CD4-positive, alpha-beta T cell treated with Interleukin-21 for 1 hour (primary cell): ENCODE measurements at places on chromosomes 7 and 10.

DNA sequence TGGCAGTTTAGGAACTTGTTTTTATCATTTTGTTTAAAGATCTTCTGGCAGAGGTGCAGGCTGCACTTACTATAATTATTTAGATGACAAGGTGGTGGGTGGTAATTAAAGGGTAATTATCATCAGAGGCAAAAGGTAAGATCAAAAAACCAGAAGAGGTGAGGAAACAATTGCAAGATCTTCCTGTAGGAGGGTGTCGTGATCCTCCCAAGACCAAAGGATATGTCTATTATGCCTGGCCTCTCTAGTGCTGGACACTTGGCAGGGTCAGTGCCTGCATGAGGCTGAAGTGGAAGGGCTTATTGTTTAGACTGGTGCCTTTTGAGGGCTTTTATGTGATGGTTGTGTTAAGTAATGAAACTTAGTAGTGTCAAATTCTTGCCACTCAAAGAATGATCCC is 1.8 kb upstream of the WAPL start:
- DNase-seq = no peak

DNA sequence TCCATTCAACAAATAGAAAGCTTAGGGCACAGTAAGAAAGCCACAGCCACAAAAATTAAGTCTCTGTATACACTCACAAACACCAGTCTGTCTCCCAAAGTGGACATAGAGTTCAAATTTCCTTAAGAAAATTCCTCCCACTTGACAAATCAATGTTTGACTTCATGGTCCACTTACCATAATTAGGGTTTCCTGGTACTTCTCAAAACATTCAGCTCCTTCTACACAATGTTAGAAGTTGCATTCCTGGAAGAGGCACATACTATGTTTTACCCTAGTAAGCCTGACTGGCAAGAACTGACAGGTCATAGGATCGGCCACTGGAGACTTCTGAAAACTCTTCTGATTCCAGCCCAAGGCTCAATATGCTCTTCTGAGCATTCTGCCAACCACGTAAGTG is 70.5 kb downstream of the CPXM2 start:
- no peak for DNase-seq

- DNase-seq = no peak
Measured at GRCh38 chr7:134831862-134832261, 52.4 kb downstream of the CALD1 start.

GRCh38 chr7:41731493-41732435 is 28.9 kb upstream of the INHBA start:
- DNase-seq = no peak

- DNase-seq = no peak
Measured at GRCh38 chr7:47508389-47509380, 73.2 kb downstream of the TNS3 start.

- DNase-seq = no peak
Measured at GRCh38 chr7:66198956-66199355, 6.2 kb upstream of the TPST1 start.

- DNase-seq = peak; percentile 15
Measured at GRCh38 chr10:78937800-78938694, 130.7 kb upstream of the ZMIZ1 start.

DNA sequence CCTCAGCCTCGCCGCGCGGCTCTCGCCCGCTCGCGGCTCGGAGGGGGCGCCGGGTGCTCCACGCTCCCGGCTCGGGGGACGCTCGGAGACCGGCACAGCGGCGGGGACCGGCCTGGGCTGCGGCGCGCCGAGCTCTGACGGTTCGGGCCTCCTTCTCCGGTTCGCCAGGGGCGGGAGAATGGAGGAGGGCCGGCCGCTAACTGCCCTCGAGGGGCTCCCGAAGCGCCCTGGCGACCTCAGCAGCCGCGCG is 232 bp upstream of the GRID1 start:
- no peak for DNase-seq

- DNase-seq = no peak
Measured at GRCh38 chr7:68684996-68685395, 913.3 kb upstream of the AUTS2 start.

- no peak for DNase-seq
Measured at GRCh38 chr7:151978616-151979015, 22.4 kb downstream of the GALNTL5 start.

DNA sequence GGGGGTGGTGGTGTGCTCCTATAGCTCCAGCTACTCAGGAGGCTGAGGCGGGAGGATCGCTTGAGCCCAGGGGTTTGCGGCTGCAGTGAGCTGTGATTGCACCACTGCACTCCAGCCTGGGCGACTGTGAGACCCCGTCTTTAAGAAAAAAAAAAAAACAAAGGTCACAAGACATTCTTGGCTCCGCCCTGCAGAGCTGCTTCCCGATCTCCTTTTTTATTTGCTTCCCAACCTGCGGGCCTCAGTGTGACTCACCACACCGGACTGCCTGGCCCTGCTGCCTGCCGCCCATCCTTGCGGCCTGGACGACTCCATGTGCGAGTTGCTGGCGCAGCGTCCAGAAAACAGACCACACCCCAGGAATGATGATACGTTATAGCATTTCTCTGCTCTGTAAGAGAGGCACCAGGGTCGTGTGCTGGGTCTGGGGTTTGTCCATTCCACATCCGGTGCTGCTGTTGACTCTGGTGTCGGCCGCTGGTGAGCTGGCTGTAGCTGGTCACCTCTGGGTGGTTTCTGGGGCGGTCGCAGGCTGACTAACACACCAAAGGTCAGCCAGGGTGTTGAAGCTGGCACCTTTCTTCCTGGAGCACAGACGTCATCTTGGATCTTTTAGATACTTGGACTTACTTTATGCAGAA is 123.6 kb downstream of the TCF7L2 start:
- DNase-seq = no peak

GRCh38 chr10:70680899-70681730 is 8.8 kb downstream of the ADAMTS14 start:
- DNase-seq = no peak

GRCh38 chr10:96556003-96556402 is 30.8 kb downstream of the TM9SF3 start:
- no peak for DNase-seq

DNA sequence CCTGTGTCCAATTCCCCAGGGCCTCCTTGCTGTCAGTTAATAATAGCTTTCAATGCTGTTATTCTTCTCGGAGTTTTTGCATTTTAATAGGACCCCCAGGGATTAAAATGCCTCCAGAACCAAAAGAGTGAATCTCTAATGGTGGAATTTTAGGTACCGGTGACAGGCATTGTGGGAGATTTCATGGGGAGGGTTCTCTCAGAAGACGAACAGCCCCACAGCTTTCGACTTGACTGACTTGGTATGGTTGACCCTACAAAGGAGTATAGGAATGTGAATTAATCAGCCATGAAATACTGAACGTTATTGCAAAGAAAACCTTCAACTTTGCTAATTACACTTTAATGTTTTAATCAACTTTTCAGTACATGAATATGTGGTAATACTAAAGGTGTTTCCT is 206.3 kb upstream of the FZD8 start:
- no peak for DNase-seq
